Coronary artery (tissue), 2 donors: ENCODE measurements at places on chromosomes 4 and X.

DNA sequence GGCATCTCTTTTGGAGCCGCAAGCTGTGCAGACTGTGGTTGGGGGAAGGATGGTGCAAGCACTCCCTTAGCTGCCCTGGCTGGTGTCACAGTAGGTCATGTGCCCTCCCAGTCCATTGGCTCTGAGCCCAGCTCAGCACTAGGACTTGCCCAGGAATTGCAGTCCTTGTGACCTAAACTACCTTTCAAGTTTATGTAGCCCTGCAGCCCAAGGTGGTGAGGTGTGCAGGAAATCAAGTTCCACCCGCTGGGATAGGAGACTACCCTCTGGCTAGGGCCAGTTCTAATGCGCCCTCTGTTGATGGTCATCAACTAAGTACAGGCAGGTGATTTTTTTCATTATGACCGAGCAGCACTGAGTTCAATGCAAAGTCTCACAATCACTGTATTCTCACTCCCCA lies 335.2 kb downstream of the UBE2NL start:
- DNase-seq = no peak

DNA sequence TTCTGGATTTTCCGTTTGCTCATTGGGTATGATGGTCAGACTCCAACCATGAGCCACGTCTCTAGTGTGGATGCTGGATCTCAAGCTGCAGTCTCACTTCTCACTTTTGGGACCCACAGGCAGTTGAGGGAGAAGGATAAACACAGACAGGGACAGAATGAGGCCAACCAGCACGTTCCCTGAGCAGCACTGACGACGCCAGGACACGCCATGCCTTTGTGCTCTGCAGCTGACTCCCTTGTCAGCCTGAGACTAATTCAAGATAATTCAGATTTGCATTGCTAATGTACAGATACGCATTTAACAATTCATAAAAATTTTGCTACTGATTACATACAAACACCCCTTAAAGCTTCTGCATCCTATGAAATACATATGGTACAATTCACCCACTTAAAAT lies 106.5 kb downstream of the FAM193A start:
- no peak for DNase-seq

- no peak for DNase-seq
Observed at GRCh38 chr4:18197467-18197866, 175.9 kb upstream of the LCORL start.

GRCh38 chrX:132677233-132677716 lies 188.4 kb upstream of the MBNL3 start:
- DNase-seq = no peak

GRCh38 chrX:75156531-75156945 lies 455 bp upstream of the ABCB7 start:
- DNase-seq = no peak

DNA sequence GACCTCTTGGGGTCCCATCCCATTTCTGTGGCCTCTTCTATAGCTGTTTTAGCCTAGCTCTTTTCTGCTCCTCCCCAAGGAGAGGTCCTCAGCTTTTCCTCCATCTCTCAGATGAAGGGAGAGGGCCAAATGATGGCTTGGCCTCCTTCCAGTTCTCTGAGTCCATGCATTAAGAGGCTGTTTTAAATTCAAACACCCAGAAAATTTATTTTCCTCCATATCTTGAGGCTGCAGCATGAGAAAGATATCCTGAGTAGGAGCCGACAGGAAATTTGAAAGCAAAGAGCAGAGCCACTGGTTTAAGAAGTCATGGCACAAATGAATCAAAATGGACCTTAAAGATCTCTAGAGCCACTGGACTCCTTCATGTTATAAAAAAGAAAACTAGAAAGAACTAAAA lies 558.8 kb downstream of the MID1IP1 start:
- no peak for DNase-seq

DNA sequence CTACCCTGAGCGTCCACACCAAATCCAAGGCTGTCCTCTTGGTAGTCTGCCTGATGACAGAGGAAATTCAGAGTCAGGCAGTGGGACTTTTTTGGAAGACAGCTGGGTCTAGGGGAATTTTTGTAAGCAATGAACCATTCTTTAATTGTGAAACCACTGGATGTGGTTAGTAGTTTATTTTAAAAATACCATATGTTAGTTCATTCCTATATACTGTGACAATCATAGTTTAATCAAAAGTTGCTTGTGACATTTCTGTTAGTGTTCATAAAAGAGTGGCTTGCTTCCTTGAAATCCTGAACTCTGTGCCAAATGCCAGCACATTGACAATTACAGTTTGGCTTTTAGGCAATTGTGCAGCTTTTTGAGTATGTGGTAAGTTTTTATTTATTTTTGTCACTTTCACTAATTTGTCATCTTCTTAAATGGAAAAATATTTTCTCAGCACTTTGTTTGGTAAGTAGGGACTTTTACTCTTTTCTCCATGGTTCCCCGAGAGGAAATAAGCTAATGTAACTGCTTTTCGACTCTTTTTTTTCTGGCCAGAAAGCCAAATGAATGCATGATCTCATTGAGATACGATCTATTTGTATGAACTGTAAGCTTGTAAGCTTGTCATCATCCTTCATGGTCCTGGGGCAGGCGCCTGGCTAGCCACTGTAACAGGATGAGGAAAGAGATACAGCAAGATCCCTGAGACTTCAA lies 72.6 kb upstream of the SLC4A4 start:
- no peak for DNase-seq

DNA sequence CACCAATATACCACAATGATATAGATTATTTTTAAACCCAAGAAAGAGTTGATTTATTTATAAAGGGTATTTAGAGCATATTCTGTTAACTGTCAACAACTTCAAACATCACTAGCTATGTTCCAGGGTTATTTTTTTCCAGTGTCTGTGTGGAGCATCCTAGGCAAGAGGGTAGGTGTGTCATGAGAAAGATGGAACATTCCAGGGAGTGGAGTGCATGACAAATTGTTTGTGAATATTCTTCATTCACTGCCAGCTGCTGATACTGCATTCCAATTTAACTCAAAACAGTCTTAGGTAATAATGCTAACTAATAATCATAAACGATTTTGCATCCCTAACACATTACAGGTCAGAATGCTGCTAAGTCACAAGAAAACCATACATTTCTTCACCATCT lies 148.7 kb upstream of the RASGEF1B start:
- no peak for DNase-seq

DNA sequence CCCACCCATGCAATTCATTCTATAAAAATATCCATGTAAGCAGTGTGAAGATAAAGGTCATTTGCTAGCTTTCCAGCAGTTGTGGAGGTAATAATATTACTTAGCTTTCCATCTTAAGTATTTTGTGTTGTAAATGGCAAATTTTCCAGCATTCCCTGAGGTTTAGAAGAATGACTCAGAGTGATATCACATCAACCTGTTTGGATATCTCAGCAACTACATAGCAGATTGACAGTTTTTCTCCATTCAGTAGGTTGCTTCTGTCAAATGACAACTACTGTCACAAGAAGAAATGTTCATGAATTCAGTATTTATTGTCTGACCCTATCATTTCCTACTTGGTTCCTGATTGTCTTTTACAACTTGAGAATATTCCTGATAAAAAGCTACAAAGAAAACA lies 434.9 kb upstream of the GALNTL6 start:
- no peak for DNase-seq

GRCh38 chr4:65954416-65954815 lies 284.1 kb upstream of the EPHA5 start:
- no peak for DNase-seq

- no peak for DNase-seq
Observed at GRCh38 chrX:26789751-26790150, 573.8 kb downstream of the MAGEB5 start.

GRCh38 chr4:37465296-37465695 lies 220.8 kb downstream of the NWD2 start:
- DNase-seq = no peak

DNA sequence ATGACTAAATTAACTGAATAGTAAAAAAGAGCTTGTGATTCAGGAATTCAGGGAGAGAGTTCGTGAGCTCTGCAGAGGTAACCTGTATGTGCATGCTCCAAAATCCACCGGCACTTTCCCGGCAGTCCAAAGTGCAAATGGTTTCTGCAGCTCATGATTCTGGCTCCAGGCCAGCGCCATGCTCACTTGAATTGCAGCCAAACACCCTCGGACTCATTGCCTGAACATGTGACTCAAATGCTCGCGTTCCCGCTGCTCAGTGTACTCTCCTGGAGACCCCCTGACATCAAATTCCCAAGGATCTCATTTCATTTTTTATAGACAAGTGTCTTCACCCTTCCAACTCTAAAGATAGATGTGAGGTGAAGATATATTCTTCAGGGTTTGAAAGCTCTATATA lies 44.1 kb upstream of the SH3RF1 start:
- no peak for DNase-seq

DNA sequence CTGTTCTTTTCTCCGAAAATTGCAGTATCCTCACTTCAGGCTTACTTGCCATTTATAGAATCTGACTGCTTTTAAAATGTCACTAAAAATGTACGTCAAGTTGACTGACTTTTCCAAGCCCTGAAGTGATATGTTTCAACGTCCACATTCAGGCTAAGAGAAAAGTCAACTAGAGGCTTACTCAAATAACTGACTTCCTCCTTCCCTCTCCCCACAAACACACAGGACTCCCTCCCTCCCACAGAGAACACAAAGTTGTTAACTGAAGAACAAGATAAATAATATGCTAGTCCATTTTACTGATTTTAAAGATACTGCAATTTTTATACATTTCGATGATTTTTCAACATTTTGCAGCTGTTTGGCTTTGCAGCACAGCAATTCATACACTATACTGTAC lies 13.8 kb upstream of the CDKL2 start:
- no peak for DNase-seq

- DNase-seq = no peak
Observed at GRCh38 chr4:85445050-85445639, 29.8 kb upstream of the ARHGAP24 start.

DNA sequence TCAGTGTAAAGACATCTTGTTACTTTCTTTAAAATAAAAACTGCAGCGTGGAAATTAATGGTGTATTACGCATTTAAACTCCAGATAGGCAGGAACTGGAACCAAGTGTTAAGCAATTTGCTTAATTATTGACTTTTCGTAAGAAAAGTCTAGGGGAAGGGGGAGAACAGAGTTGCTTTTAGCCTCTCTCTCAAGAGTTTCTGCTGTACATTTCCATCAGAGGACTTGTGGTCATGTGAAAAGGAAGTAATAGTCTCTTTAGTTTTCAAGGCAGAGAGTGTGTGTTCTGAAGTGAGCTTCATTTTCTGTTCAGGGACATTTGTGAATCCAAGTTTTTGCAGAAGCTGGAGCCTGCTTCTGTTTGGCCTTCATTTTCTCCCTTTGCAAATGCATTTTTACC lies 127.2 kb downstream of the UBE2K start:
- DNase-seq = no peak

DNA sequence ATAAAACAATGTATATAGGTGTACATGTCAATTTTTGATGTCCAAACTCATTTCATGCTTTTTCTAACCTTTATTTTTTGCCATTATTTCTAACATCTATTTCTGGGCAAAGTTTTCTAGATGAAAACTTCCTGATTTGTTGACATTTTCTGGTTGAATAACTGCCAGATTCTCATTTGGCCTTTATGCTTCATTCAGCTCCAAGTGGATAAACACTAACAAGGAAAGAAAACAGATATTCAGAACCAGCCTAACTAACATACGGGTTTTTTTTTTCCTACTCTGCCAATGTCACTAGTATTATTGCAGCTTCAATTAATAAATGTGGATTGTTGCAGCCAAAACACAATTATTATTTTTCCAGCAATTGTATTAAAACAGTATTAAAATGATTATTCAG lies 50.9 kb upstream of the RAP1GDS1 start:
- no peak for DNase-seq

- no peak for DNase-seq
Observed at GRCh38 chr4:152771741-152772533, 7.6 kb downstream of the TIGD4 start.

DNA sequence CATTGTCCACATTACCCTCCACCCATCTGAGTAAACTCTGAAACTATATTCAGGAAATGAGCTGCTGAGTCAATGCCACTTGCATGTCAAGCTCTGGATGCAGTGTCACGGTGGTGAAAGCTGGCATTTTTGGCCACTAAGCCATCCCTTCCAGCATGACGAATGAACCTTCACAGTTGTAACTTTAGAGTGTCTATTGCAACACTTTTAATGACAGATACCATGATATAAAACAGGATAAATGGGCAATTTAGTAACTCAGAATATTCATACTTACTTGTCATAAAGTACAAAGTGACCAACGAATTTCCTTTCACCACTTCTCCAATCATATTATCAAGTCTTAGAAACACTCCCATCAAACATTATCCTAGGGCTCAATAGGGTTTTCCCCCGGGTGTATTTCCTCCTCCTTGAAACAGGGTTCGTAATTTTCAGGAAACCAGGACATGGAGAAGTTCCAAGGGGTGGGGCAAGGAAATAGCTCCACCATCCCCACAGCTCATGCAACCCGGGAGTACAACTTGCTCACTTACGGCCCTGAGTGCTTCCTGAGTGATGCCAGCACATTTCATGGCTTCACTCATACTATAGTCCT lies 73.1 kb downstream of the MTHFD2L start:
- no peak for DNase-seq

GRCh38 chrX:135295238-135295943 lies 13.9 kb upstream of the ETDC start:
- DNase-seq = no peak

DNA sequence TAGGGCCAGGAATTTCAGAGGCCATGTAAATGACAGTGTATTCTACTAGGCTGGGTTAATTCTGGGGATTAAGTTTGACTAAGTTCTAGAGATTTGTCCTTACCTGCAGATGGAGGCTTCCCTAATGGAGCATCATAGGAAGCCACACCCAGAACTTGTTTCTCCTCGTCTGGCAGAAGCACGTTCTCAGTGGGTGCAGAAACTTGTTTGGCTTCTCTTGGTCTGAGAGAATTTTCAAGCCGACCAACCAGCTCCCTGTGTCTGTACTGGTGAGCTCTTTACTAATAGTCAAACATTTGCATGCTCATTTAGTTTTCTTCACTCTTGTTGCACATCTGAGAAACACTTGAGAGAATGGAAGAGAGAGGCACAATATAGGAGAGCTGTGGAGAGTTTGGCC lies 907 bp upstream of the ATP10D start:
- DNase-seq = no peak

DNA sequence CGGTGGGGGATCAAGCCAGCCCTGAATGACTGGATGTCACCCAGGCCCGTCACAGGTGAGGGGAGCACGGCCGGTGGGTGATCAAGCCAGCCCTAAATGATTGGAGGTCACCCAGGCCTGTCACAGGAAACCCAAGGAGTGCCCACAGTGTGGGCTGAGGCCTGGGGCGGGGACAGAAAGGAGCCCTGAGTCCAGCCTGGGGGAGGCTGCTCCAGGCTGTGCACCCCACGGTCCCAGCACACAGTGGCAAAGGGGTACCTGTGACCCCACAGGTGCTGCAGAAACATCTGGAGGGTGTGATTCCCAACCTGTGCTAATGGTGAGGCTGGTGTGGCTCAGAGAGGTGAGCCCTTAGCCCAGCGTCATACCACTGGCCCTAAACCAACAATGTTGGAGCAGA lies 6.2 kb upstream of the CPLX1 start:
- no peak for DNase-seq

- no peak for DNase-seq
Observed at GRCh38 chr4:114019276-114019968, 40.0 kb upstream of the ARSJ start.
